ENCODE measurements at places on chromosomes 13 and 19. TPM values are rescaled to one million over a fixed set of nuclear protein-coding genes. Genes with fewer than 3 reads are reported as not detected.

Gene UBE2S
- total RNA-seq: 30.1 TPM

Gene SBK2
- not detected for total RNA-seq

DNA sequence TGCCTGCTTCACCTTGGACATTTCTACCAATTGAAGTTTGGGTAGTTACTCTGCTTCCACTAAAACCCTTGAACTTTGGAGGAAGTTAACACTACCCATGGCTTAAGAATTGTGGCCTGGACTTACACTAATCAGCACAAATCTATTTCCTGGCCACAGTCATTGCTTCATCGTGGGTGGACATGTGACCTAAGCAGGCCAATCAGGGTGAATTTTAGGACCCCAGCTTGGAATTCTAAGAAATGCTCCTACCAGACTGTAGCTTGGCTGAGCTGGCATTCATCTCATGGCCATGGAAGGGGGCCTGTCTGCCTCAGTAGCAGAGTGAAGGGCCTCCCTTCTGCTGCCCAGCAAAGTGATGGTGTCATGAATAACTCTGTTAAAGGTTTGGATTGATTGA is 58.3 kb upstream of the SLC15A1 start:
- no peaks in the 10 kb centered on the region for H3K36me3 ChIP-seq
- no peak overlapping the region for H3K4me3 ChIP-seq
- H3K27ac ChIP-seq: no peak overlapping the region
- no peak for DNase-seq

DNA sequence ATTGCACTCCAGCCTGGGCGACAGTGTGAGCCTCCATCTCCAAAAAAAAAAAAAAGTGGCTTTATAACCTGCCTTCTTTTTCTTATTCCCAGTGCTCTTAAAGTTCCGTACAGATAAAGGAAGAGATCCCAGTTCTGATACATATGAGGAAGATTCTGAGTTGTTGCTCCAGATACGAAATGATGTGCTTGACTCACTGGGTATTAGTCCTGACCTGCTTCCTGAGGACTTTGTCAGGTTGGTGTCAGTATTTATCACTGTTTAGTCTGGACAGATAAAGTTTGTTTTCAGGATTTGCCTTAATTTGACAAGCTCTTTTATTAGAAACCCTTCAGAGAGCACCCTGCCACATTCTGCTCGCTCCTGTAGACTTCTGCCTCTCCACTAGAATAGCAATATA is 33.9 kb downstream of the BBC3 start:
- no peaks in the 10 kb centered on the region for H3K36me3 ChIP-seq
- DNase-seq: no peak
- no peaks in the 10 kb centered on the region for H3K4me1 ChIP-seq
- no peaks in the 10 kb centered on the region for H3K27me3 ChIP-seq

- no peak overlapping the region for H3K4me3 ChIP-seq
- no peaks in the 10 kb centered on the region for H3K36me3 ChIP-seq
- H3K27me3 ChIP-seq: no peaks in the 10 kb centered on the region
- no peaks in the 10 kb centered on the region for H3K4me1 ChIP-seq
- no peak overlapping the region for H3K27ac ChIP-seq
Observed at GRCh38 chr19:9868983-9869617, 34.0 kb downstream of the PIN1 start.

DNA sequence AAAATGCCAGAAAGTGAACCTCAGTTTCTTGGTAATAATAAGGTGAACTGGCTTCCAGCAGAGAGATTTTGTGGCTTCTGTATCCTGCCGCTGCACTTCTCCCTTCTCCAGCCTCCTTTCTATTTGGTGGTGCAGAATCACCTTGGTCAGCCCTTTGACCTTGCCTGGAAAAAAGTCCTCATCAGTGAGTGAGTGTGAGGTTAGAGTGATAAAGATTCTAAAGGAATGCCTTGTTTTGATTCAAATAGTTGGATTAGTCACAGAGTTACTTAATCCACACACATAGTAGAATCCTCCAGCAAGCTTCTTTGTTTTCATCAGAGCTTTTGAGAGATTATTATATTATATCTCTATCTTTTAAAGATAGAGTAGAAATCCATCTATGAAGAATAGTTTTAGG is 140.9 kb downstream of the KCNRG start:
- H3K4me3 ChIP-seq: no peak overlapping the region
- no peaks in the 10 kb centered on the region for H3K4me1 ChIP-seq
- no peaks in the 10 kb centered on the region for H3K36me3 ChIP-seq
- no peaks in the 10 kb centered on the region for H3K27me3 ChIP-seq
- DNase-seq: no peak

All from ovary (tissue), 10 donors.